Gastroesophageal sphincter (tissue), 4 donors: ENCODE measurements at places on chromosomes 6 and 20. TPM values are rescaled to one million over a fixed set of nuclear protein-coding genes. Genes with fewer than 3 reads are reported as not detected.

DNA sequence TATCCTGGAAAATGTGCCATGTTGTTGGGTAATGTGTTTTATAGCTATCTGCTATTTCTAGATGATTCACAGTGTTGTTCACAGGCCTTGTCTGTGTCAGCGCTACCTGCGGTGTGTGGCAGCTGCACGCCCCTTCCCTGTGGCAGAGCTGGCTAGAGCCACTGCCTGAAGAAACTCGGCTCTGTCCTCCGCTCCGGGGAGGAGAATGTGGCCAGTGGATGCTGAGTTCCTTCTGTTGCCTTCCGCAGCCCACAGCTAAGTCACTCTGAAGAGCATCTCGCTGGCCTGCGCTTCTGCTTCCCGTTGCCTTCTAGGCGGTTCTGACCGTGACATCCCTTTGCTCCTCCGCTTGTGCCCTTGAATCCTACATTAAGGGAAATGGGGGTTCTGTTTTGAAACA lies 135.1 kb downstream of the PLG start:
- no peak for ATAC-seq

DNA sequence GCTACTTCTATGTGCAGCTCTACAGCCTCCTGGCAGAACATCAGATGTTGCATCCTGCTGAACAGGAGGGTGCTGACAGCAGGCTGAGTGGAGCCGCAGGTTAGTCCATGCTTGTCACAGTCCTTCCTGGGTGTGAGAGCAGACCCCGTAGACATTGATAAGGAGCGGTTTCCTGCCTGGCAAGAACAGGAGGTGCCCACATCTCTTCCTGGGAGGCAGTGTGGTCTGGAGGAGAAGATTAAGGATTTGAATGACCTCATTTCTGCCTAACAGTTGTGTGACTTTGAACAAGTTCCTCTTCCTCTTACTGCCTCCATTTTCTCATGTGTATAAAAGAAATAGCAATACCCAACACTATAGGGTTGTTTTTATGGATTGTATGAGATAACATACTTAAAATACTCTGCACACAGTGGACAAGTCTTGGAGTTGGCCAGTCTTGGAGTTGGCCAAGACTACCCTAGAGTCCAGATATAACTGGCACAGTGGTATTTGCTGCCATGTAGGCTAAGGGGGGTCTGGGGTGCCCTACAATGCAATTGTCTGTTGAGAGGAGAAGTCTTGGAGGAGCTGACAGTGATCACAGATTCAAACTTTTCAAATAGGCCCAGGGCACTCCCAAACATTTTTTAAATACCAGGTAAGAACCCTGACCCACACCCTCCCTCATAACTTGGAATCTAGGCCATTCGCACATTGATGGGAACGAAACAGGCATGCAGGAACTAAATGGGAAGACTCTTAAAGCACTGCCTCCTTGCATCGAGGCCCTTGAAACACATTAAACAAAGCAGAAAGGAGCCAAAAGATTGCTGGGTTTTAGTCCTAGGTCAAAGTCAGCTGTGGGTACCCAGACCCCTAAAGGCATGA lies 32.6 kb upstream of the TBC1D7 start:
- no peak for ATAC-seq

- no peak for ATAC-seq
Observed at GRCh38 chr6:156359912-156360311, 417.3 kb upstream of the ARID1B start.

- no peak for ATAC-seq
Observed at GRCh38 chr6:141610741-141611140, 522.0 kb upstream of the GJE1 start.

CGAS gene
- 4.0 TPM for total RNA-seq

RNF144B gene
- total RNA-seq: 18.4 TPM

ZSCAN16 gene
- 4.4 TPM for total RNA-seq

DNA sequence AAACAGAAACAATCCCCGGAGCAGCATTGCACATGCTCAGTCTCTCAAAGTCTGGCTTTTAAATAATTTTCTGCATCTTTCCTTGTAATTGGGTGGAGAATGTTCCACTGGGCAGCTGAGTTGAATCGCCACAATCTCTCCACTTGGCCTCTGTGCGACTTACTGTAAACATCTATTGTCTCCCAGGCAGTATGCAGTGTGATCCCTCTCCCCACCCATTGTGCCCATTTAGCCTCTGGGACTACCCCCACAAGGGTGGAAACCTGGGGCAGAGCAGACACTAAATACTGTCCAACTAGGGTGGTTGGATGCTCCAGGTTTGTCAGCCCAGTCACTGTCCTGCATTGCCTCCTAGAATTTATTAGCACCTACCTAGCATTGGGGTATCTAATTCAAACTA lies 96.2 kb downstream of the JARID2 start:
- no peak for ATAC-seq

DNA sequence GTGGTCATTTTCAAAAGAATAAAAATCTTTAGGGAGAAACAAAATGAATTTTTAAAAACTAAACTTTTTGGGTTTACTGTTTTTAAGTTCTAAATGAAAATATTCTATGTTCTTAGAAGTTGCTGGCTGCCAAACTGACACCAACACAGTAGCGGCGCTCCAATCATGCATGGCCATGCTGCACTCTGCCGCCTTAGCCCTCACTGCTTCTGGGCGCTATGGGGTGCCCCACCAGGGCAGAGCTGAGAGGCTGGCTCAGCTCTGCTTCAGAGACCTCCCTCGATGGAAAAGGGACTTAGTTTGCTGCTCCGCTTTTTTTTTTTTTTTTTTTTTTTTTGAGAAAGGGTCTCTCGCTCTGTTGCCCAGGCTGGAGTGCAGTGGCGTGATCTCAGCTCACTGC lies 20.9 kb downstream of the EZR start:
- ATAC-seq: no peak

ZNF292 gene
- 45.8 TPM for total RNA-seq

CRISP3 gene
- not detected for total RNA-seq

GRCh38 chr6:87378947-87379346 lies 28.8 kb upstream of the CFAP206 start:
- no peak for ATAC-seq

C4B gene
- 45.6 TPM for total RNA-seq

DNA sequence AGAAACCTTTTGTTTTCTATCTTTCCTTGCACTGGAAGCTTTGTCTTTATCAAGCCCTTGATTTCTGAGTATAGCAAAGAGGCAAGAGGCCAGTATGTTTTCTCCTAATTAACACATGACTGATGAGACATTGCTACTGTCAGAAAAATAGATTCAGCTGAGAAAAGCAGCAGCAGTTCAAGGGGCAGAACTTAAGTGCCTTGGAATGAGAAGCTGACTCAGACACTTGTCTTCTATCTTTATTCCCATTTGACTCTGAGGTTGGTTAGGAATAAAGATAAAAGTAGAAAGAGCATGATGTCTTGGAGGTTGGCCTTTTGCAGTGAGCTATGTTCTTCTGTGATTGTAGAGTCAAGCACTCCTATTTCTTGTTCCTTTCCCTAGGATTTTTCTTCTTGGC lies 79.1 kb upstream of the MAN1A1 start:
- no peak for ATAC-seq

GRCh38 chr6:110341663-110342596 lies 16.2 kb downstream of the METTL24 start:
- ATAC-seq: no peak

GRCh38 chr6:43774776-43775534 lies 4.9 kb downstream of the VEGFA start:
- ATAC-seq: peak; percentile 35

- ATAC-seq: no peak
Observed at GRCh38 chr6:11485271-11485670, 52.3 kb upstream of the TMEM170B start.

DNA sequence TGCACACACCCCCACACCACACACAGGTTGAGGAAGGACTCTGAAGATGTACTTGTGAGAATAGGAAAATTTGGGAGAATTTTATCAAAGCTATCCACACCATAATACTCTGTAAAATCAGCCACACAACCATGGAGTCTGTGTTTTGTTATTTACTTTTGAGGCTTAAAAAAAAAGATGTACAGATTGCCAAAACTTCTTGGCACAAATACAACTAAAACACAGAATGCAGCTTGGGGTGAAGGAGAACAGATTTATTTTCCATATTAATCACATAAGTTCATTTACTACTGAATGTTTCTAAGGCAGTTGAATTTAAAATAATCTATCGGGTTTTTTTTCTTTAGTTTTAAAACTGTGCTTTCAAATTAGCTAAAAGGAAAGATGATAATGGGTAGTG lies 32.8 kb upstream of the KCNQ5 start:
- ATAC-seq: no peak

GRCh38 chr6:21710908-21711627 lies 117.5 kb downstream of the SOX4 start:
- ATAC-seq: no peak

DNA sequence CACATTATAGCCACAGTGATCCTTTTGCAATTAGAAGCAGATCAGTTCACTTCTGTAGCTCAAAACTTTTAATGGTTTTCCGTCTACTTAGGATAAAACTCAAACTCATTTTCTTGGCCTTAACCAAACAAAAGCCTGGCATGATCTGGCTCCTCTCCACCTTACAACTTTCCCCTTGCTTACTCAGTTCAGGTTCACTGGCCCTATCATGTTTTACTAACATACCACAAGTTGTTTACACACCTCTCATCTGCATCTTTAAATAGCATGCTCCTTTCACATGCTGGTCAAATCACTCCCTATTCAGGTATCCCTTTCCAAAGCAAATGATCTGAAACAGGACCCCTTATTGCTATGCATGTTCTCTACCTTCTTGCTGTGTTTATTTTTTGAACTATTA lies 191.4 kb upstream of the FAM83B start:
- no peak for ATAC-seq

OR14J1 gene
- total RNA-seq: not detected

TREML2 gene
- total RNA-seq: not detected

GRCh38 chr20:63159826-63160640 lies 55.9 kb downstream of the YTHDF1 start:
- no peak for ATAC-seq

GLP1R gene
- not detected for total RNA-seq

GRCh38 chr20:48202334-48203113 lies 417.2 kb upstream of the SULF2 start:
- no peak for ATAC-seq

DNA sequence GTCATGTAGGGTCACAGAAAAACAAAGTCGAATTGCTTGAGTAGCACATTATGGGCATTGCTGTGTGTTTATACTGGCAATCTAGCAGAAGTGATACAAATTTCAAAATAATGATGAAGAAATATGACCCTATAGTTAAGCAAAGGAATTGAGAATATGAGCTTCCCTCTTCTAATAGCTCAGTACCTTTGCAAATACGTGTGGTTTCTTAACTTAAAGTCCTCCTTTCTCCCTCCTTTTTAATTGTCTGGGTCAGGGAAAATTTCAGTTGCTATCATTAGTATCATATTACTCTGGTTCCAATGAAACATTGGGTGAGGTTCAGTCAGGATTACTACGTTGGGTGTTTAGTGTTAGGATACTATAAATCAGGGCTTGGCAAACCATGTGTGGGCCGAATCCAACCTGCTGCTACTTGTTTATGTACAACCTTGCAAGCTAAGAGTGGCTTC lies 166.8 kb upstream of the CARMIL1 start:
- no peak for ATAC-seq

SCUBE3 gene
- 1.4 TPM for total RNA-seq

SLCO4A1 gene
- total RNA-seq: 15.9 TPM

GRCh38 chr20:10741060-10741459 lies 67.3 kb upstream of the JAG1 start:
- ATAC-seq: peak; percentile 25

GRCh38 chr6:33466075-33466735 lies 11.8 kb downstream of the ZBTB9 start:
- no peak for ATAC-seq

- no peak for ATAC-seq
Observed at GRCh38 chr6:79797912-79798311, 149.4 kb downstream of the ELOVL4 start.

TSHZ2 gene
- total RNA-seq: 13.9 TPM

SMOC2 gene
- total RNA-seq: 103 TPM

DNA sequence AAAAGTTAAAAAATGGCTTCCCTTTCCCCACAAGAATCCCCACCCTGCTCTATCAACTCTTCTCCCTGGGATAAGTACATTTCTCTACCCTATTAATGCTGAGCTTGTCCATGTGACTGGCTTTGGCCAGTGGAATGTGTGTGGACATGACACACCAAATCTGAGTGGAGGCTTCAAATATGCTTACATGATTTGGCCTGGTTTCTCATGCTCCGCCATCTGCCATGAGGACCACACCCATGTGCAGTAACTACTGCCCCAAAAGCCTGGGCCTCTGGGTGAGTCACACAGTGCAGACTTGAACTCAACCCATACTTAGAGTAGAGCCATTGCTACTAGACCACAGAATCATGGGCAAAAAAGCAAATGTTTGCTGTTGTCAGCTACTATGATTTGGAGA lies 65.4 kb downstream of the PRND start:
- ATAC-seq: peak; percentile 69

DNAAF9 gene
- 33.5 TPM for total RNA-seq

GRCh38 chr6:151380848-151381205 lies 10.5 kb downstream of the ZBTB2 start:
- ATAC-seq: no peak

WFDC10A gene
- not detected for total RNA-seq

- ATAC-seq: no peak
Observed at GRCh38 chr6:131173680-131174079, 38.4 kb downstream of the AKAP7 start.

DNA sequence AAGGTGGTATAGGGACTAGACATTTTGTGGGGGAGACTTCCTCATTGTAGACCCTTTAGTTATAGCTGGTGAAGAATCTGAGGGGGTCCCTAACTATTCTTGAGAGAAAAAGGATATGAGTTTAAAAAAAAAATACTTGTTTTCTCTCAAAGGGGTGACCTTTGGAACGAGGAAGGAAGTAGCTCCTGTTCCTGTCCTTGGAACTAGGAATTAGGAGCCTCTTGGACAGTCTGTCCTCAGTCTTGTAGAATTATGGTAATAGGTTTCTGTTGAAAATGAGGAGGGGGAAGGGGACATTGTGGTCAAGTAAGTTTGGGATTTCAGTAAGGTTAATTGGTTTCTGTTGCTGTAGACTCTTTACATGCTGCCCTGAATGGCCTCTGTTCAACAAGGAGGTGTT lies 56.5 kb downstream of the PLEKHG1 start:
- ATAC-seq: no peak

DNA sequence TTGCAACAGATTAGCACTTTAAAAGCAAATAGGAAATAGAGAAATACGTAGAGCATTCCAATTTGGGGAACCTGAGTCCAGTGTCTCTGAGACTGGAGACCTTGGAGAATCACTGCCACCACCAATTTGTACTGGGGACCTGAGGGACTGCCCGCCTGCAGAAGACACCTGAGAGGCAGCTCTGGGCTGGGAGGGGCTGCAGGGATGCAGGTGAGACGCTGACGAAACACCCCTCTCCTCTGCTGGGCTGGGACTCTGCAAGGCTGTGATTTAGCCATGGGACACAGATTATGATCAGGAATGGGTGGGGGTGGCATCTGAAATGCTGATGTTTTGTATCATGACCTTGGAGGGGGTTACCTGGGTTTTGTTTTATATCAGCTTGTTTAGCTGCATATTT lies 7.0 kb upstream of the APMAP start:
- ATAC-seq: no peak

- no peak for ATAC-seq
Observed at GRCh38 chr6:149806127-149806526, 56.6 kb downstream of the PCMT1 start.

IL20RA gene
- total RNA-seq: 3.3 TPM
